ENCODE measurements at places on chromosomes 3 and 15. TPM values are rescaled to one million over a fixed set of nuclear protein-coding genes. Genes with fewer than 3 reads are reported as not detected.

TRPM1 gene
- 6.0 TPM for total RNA-seq

FOXL2 gene
- total RNA-seq: 5.3 TPM

CLSTN2 gene
- 8.9 TPM for total RNA-seq

ATP8B4 gene
- total RNA-seq: 39.5 TPM

OR5H6 gene
- 5.3 TPM for total RNA-seq

FMN1 gene
- 12.0 TPM for total RNA-seq

DNA sequence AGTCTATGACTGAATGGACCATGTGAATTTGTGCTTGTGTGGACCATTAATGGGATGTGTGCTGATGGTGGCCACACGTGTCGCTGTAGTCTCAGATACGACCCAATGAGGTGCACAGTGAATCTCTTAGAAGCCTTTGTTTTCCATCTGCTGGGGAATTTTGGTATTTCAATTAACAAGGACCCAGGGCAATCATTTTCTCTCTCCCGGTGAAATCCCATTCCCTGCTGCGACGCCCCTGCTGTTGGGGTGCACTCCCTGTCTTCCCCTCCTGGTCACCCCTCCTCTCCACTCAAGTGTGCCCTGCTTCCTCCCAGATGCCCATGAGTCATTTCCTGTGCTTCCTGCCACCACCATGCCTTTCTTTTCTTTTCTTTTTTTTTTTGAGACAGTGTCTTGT lies 32.7 kb downstream of the EBLN2 start:
- no peak for DNase-seq

DNA sequence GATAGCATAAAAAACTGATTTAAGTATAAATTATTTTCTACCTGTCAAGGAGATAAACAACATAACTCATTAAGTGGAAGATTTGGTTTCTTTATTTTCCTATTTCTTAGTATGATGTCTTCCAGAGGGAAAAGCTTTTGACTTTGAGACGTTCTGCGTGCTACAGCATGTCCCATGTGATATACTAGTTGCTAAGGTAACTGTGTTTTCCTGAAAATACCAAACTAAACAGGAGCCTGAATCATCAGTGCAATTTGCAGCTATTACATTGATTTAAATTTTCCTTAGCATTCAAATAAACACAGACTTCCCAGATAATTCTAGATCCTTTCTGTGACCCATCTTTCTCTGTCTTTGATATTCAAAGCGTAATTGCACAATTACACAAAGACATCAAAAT lies 117.7 kb upstream of the P2RY1 start:
- DNase-seq: peak; percentile 40

DNA sequence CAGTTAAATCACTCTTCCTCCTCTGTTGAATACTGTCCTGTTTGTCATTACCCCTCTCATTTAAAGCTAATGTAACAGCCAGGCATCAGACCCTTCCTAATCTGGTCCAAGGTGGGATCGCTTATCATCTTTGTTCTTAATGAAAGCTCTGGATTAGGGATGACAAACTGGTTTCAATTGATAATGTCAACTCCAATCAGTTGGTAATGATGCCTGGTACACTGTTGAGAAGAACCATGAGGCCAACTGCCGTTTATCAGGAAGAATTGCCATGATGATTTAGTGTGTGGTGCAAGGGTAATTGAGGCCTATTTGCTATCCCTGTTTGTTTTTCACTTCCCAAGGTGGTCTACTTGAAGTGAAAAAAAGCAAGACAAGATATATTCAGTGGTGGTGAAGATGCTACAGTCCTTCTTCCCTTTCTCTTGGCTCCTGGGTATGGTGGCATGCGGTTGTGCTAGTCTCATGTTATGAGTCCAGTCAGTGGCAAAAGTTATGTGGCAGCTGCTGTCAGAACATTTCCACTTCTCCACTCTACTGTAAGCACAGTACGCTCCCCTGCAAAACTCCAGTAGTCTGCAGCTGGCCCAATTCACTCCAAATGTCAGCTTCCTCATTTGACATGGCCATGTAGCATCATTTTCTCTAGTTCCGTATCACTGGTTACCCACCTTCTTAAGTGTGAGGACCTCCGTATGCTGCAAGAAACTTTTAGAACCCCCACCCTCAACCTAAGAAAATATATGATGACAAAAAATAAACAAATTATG lies 72.5 kb downstream of the MORC1 start:
- peak; percentile 17 for DNase-seq

DNA sequence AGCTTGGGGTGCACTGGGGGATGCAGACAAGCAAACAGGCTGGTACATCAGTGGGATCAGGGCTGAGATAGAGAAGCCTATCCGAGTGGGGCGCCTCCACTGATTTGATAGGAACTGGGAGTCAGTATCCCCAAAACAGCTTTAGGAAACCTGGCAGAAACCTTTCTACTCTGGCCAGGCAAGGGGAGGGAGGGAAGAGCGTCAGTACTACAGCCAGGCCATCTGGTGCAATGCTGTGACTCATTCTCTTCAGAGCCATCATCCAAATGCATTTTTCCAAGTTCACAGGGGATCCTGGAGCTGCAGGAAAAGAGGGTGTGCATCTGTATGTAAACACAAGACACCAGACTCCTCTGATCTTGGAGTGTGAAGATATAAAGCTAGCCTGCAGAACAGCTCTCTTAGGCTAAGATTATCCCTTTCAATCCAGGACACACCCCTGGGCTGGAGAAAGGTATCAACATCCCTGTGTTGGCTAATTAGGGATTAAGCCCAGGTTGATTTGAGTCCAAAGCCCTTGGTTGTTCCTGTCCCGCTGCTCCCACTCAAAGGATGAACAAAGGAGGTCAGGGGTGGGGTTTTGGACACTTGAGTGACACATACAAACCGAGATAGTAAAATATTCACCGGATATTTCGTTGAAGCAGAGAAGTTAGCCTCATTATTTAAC lies 9.3 kb downstream of the GALNT15 start:
- DNase-seq: peak; percentile 95

- peak; percentile 71 for DNase-seq
Measured at GRCh38 chr15:39786447-39787056, 3.9 kb upstream of the FSIP1 start.

DNA sequence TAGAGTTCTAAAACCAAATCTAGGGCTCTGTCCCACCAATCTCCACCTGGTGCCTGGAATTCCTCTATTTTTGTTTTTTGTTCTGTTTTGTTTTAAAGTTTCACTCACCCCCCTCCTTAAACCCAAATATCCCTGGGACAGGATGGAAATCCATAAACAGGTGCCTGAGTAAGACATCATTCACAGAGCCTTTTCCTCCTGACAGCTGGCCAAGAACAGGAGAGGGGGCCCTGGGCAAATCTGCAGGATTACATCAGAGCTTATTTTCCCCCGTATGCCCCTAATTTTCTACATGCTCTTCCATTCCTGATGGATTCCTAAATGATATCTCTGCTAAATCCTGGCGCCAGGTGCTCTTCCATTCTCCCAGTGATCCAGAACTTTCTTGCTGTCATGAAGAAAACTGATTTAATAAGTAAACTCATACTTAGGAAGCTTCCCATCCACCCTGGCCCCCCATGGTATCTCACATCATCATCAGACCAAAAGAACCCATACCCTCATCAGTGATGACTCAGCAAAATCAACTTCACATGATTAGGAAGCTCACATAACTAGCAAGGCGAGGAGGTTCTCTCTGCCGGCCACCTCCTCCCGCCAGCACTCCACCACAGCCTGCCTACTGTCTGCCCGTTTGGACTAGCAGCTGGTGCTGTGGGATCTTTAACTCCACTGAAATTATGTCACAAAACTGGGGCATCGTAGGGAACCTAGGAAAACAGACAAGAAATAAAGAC lies 61.0 kb downstream of the LIPC start:
- no peak for DNase-seq

- no peak for DNase-seq
Measured at GRCh38 chr3:81352867-81353266, 408.6 kb downstream of the GBE1 start.

DNA sequence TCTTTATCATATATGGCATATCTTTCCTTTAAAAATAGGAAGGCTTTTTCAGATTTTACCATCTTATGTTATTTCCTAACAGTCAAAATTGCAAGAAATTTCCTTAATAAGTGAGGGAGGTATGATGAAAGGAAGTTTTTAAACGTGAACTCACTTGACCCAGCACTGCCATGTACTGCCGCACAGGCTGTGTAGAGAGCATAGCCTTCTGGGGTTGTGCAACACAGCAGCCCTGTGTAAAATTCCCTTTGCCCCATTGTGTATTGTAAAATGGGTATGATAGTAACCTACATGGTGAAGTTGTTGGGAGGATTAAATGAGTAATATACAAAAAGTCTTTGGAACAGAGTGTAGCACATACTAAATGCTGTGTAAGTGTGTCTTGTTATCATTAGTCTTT lies 78.6 kb downstream of the PEX5L start:
- DNase-seq: no peak

- DNase-seq: no peak
Measured at GRCh38 chr15:70109978-70110377, 12.3 kb upstream of the TLE3 start.

DNA sequence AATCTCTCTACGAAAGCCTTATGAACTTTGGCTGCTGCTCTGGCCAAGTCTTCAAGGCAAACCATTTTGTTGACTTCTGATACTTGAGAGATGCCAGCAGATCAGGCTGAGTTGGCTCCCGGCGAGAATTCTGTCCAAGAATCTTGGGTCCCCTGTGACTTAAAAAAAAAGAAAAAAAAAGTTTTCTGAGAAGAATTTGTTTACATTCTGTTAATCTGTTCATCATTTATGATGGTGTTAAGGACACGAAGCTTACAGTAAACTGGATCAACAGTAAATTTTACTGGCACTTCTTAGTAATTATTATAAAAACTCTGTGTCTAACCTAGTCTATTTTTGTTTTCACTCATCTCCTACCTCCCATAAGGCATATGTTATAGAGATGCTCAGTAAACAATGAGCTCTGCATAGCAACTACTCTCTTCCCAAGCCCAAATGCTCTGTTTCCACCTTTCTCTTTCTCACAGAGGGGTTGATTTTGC lies 320.9 kb upstream of the RASGRP1 start:
- no peak for DNase-seq
